ENCODE measurements at places on chromosomes 16 and 17.

DNA sequence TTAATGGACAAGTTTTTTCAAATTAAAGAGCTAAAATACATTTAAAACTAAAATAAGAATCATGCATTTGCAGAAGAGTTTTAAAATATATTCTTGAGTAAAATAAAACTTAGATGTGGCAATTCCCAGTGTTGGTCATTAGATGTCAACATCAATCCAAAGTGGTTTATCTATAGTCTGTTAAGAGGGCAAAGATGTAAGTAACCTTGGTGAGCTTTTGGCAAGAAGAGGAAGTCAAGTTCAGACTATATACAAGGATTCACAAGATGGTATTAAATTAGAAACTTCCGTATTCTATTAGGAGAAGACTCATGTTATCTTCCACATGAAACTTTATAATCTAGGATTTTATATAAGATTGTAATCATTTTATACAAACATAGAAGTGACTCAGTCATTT is 73.1 kb downstream of the CEP95 start:
- DNase-seq = no peak

- no peak for DNase-seq
These were observed 47.3 kb downstream of the RTN4RL1 start for GRCh38 chr17:1977583-1978395.

GRCh38 chr16:54582631-54583250 is 296.2 kb upstream of the IRX3 start:
- no peak for DNase-seq

GRCh38 chr16:28053461-28053860 is 10.1 kb downstream of the GSG1L start:
- DNase-seq = no peak

DNA sequence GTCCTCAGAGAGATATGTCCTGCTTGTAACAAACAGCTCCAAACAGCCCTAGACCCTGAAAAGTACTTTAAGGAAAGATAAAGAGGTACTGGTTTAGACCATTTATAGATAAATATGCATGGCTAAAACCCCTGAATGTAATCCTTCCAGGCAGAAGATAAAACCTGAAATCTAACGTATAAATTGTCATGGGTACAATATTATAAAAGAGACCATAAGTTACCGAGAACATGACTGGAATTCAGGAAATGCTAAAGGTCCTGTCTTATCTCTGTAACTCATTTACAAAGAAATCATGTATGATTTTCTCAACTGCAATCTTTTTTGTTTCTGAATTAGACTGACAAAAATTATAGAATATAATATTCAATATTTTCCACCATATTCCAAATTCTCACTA is 9.2 kb upstream of the KANSL1 start:
- DNase-seq = no peak

Measured in naive thymus-derived CD8-positive, alpha-beta T cell (primary cell).